ENCODE measurements at places on chromosomes 13 and 19.

GRCh38 chr19:54253331-54254194 lies 3.5 kb downstream of the LILRB5 start:
- DNase-seq, result no peak

- no peak for DNase-seq
Observed at GRCh38 chr19:27746691-27747380, 1466.1 kb downstream of the UQCRFS1 start.

DNA sequence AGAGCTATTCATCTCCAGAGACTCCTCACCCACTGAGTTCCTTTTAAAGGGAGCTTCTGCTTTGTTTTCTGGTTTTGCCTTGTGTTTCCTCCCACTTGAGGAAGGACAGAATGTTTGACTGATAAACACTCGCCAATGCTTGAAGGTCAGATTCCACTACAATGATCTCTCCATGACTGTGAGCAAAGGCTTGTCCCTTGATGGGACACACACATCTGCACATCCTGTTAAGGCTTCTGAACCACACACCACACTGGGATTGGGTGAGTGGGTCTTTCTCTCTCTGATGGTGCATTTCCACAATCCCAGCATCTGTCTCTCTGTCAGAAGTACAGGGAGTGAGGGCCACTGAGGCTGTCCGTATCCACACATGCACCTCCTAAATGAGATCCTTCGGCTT lies 245.3 kb downstream of the IRS2 start:
- no peak for DNase-seq

- no peak for DNase-seq
Observed at GRCh38 chr19:23407616-23408133, 12.4 kb upstream of the ZNF91 start.

GRCh38 chr13:114095486-114095885 lies 36.9 kb downstream of the RASA3 start:
- DNase-seq, result no peak

DNA sequence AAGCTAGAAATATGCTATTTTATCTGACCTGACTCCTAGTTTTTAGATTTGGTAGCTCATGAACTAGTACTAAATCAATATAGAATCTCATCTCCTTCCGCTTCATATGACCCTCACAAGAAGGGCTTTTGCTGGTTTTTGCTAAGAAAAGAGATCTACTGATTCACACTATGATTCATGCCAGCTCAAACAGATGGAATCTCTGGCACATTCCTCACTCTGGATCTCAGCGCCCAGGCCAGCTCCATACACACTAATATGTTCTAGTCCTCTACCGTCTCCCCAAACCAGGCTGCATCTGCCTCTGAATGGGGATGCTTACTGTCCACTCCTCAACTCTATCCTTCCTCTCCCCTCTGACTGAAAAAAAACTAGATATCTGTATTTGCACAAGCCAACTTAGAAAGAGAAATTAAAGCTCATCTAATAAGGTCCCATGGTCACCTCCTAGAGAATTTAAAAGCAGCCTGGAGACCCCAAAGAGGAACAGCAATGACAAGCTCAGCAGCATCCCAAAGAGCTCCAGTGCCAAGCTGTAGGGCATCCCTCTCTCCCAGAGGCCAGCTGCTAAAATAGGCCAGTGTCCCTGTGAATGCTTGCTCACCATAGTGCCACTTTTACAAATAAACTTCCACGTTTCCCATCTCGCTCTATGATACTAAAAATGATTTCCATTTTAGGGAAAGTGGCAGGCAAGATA lies 74.9 kb downstream of the LHFPL6 start:
- no peak for DNase-seq

DNA sequence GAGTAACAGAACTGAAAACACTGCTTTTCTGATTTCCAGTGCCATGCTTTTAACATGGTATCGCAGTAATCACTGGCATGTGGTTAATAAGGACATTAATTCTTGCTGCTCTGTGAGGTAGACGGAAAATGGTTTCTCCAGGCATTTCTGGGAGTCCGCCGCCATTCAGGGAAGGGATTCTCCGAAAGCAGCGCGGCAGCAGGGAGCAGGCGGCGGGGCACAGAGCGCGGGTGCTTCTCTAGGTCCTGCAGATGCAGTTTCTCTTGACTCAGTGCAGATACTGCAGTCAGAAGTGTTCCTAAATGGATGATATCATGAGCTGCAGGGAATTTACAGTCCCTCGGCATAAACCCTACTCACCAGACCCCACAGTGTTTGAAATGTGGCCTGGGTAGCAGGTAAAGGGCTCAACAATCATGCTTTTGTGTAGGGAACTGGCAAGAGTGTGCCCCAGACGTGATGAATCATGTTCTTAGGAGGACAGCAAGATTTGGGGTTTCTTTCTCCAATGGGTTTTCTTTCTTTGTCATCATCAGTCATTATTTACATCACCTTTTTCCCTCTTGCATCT lies 338.6 kb upstream of the ARGLU1 start:
- no peak for DNase-seq

- no peak for DNase-seq
Observed at GRCh38 chr13:53513226-53513625, 484.6 kb downstream of the OLFM4 start.

DNA sequence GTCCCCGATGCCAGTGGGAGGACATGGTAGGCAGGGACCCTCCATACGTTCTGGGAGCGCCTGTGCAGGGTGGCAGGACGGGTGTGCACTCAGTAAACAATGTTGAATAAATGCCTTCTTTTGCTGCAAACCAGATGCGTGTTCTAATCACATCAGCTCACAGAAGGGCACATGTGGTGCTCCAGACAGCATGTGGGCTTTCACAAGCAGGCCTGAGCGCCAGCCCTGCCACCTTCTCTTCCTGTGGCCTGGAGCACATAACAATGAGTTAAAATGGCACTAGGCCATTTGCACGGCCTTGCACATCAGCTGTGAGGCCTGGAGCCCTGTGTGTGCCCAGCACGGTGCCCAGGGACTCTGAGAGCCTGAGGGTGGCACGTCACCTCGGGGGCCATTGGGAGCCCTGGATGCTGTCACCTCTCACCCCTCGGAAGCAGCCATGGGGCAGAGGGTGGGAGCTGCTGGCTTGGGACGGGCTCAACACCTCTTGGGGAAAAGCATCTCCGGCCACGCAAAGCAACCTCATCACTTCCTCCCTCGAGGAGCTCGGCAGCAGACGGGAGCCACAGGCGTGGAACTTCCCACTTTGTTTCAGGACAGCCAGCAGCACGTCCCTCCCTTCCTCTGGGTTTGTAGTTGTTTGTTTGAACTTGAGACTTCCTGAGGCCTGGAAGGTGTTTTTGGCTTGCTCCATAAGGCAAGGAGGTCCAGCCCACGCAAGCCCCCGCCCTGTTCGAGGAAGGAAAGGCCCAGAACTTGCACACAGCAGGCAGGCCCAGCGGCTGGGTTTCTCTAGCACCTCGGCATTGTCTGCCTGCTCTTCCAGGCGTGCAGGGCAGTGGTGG lies 9.8 kb downstream of the MCF2L start:
- no peak for DNase-seq

- no peak for DNase-seq
Observed at GRCh38 chr13:102402290-102402689, 442 bp upstream of the FGF14 start.

GRCh38 chr19:12730064-12730463 lies 4.4 kb downstream of the TRIR start:
- DNase-seq, result no peak

- DNase-seq, result peak; percentile 7
Observed at GRCh38 chr19:46821512-46822409, 28.9 kb downstream of the AP2S1 start.

- no peak for DNase-seq
Observed at GRCh38 chr19:57566396-57567265, 7.0 kb upstream of the ZNF550 start.

DNA sequence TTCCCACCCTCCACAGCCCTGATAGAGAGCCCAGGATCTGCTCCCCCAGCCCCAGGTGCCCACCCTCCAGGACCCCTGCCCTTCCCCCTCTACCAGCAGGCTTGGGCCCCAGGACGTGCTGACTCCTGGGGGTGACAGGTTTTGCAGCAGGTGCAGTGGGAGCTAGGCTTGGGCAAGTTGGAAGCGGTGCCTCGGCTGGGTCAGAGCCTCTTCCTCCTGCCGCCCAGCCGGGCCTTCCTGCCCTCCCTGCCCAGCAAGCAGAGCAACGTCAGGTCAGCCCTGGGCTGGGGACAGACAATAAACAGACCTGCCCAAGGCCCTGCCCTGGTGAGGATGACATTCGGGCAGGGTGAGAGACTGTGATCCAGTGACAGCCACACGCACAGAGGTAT lies 9.2 kb upstream of the NCCRP1 start:
- DNase-seq, result no peak

DNA sequence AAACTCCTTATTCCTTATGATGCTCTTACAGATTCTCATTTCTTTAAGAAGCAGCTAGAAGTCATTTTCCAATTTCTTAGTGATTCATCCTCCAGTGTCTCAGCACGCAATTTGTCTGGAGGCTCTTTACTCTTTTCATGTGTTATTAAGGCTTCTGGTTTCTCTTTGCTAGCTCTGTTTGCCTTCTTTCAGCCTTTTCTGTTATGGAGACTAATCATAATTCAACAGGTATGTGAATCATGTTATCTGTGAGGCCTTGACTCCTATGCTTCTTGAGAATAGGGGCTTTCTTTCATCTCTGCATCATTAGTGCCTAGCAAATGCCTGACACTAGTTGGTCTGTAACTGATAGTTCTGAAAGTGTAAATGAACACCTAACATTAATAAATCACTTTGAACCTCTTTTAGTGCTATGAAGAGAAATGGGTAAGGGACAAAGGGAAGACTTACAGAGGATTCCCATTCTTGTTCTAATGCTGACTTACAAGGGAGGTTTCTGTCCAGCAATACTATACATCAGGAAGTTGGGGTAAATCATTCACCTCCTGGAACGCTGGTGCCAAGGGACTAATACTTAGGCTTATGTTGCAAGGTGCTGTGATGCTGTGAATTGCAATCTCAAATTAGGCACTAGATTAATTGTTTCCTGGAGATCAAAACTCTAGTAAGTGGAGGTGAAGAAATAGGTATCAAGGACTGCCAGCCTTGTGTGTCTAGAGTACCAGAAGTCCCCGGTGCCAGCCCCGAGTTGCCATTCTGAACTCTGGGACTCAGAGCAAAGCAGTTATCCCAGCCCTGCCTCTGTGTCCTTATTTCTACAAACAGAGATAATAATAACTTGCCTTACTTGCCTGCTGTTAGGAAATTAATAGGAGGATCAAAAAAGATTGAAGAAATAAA lies 265.6 kb downstream of the DCLK1 start:
- DNase-seq, result no peak

DNA sequence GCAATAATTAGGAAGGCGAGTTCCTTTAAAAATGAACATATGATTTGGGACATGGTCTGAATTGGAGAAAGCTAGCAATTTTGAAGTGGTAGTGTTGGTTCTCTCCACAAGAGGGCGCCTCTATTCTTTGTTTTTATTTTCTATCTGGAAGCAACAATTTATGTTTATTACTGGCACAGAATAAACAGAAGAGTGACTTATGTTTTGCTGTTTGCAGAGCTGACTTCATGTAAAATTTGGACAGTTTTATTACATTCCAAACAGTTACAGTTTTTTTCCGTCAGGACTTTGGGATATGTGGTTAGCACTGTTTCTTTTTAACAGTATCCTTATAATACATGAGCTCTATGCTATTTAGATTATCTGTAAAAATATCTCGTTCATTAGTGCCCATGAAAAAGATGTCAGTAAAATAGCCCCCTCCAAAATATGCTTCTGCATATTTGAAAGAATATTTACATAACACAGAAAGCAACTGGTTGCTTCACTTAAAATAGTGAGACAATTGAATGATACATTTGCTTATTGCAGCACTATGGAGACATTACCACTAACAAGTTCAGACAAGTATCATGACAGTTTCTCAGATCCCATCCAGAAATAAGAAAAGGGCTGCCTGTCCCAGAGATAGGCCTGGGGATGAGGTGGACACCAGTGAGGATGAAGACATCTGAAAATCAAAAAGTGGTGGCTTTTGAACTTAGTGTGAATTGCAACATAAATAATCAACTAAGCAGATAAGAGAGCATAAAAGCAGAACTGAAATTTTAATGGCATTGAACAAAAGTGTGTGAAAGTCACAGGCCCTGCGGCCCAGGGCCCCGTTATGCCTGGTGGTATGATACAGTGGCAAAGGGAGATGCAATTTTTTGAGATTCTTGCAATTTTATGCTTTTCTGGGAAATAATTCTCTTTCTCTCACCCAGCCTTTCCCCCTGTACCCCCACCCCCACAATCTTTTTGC lies 32.3 kb upstream of the FGF9 start:
- no peak for DNase-seq

GRCh38 chr13:88257706-88258105 lies 586.5 kb downstream of the SLITRK5 start:
- DNase-seq, result no peak

GRCh38 chr13:48185018-48185417 lies 48.0 kb upstream of the ITM2B start:
- DNase-seq, result no peak

- DNase-seq, result no peak
Observed at GRCh38 chr19:49596954-49597702, 6.1 kb downstream of the PRR12 start.

DNA sequence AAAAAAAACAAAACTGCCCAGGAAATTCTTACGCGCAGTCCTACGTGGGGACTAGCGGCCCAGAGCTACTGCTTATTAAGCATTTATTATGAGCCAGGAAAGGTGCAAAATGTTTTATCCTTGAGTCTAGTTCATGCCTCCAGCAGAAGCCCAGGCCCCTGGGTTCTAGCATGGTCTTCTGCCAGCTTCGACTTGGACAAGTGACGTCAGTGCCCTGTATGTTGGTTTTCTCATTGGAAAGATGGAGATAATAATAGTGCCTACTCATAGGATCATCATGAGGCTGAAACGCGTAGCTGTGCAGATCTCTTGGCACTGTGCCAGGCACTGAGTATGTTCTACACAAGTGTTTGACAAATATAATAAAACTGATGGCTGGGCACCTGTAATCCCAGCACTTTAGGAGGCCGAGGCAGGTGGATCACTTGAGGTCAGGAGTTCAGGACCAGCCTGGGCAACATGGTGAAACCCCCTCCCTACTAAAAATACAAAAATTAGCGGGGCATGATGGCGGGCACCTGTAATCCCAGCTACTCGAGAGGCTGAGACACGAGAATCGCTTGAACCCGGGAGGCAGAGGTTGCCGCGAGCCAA lies 12.4 kb upstream of the SULT2B1 start:
- no peak for DNase-seq

DNA sequence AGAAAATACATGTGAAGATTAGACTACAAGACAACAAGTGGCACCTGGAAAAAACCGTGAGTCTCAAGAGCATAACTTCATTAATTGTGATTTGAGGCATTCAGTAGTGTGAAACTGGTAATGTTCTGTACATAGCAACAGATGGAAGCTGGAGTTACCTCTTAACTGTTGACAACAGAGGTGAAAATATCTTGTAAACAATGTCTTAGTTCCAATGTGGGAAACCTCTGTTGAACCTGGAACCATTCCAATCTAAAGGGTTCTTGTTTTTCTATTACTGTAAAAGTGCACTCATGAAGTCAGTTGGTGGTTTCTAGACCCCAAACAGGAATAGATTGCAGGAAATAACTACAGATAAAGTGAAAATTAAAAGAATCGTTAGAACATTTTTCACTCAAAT lies 728.4 kb downstream of the SLITRK1 start:
- DNase-seq, result no peak

GRCh38 chr19:49875857-49876421 lies 1.2 kb downstream of the AKT1S1 start:
- DNase-seq, result peak; percentile 26
